ENCODE measurements at places on chromosomes 3 and 15.

GRCh38 chr15:62382046-62382445 is 217.0 kb upstream of the C2CD4B start:
- DNase-seq = no peak

DNA sequence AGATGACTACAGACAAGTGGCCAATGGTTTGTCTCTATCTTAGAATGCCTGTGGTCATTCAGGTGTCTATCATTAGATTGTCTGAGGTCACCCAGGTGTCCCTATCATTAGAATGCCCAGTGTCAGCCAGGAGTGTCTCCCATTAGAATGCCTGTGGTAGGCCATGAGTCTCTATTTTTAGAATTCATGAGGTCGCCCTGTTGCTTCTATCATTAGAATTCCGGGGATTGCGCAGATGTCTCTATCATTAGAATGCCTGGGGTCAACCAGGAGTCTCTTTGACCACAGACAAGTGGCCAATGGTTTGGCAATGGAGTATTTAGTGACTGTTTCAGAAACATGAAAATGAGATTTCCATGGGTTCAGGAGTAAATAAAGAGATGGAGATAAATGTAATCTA is 7.6 kb downstream of the RTP2 start:
- no peak for DNase-seq

- no peak for DNase-seq
Measured at GRCh38 chr3:17775073-17775472, 32.6 kb upstream of the TBC1D5 start.

GRCh38 chr3:8470801-8471200 is 30.8 kb upstream of the LMCD1 start:
- no peak for DNase-seq

GRCh38 chr3:16600780-16601536 is 4.3 kb downstream of the DAZL start:
- peak; percentile 57 for DNase-seq

DNA sequence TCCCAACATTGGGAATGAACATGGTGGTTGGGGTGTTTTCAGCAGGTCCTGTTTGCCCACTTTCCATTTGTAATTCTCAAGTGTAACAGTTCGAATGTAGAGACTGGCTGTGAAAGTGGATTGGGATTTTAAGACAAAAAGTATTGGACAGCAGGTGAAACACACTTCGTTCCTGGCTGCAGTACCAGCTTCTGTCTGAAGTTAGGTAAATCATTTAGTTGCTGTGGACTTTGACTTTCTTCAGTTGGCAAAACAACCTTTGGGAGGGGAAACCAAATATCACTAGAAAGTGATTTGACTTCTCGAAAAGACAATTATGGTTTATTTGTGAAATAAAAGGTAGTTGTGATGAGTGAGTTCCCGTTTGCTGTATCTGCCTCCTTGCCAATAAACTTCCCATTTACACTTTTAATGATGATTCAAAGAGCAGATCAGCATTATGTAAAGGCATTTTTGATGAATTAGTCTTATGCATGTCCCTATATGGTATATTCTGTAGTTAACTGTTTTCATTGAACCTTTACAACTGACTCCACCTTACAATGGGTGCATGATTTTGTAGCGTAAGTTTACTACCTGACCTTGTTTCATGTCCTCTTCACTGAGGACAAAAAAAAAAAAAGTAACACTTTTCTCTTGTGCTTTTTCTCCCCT is 34.0 kb downstream of the FNDC3B start:
- no peak for DNase-seq

DNA sequence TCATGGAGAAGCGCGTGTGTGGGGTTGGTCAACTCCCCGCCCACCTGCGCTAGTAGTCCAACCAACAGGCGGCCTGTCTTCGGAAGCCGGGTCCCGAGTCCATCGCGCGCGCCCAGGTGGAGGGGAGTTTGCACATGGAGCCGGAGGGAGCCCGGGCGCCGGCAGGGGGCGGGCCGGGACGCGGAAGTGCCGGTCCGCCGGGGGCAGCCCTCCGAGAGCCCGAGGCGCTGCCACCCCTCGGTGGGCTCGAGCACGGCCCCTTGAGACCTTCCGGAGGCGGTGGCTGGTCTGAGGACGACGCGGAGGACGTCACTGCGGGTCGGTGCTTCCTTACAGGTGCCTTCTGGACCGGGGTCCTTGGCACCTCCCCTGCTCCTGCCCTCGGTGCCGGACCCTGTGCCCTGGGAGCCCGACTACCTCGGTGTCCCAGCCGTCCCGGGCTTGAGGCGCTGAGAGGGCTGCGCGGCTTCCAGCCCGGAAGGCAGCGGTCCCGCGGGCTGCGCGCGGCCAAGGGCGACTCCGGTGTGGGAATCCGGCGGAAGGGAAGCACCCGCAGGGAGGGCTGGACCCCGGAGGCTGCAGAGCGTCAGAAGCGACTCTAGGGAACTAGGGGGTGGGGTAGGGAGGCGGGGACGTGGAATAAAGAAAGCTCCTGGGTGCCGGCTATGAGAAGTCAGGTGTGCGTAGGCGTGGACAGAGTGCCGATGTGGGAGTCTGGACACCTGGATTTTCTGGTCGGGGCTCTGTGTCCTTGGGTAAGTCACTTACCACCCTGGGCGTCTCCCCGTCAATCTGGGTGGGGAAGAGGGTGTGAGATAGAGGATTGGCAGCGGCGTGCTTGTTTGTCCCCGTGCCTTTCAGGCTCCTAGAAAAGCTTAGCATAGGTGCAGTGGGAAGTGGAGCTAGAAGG is 212.3 kb downstream of the FGF12 start:
- no peak for DNase-seq

- DNase-seq = no peak
Measured at GRCh38 chr3:149609595-149609994, 48.2 kb downstream of the WWTR1 start.

- no peak for DNase-seq
Measured at GRCh38 chr15:49467746-49468480, 44.9 kb downstream of the FGF7 start.

DNA sequence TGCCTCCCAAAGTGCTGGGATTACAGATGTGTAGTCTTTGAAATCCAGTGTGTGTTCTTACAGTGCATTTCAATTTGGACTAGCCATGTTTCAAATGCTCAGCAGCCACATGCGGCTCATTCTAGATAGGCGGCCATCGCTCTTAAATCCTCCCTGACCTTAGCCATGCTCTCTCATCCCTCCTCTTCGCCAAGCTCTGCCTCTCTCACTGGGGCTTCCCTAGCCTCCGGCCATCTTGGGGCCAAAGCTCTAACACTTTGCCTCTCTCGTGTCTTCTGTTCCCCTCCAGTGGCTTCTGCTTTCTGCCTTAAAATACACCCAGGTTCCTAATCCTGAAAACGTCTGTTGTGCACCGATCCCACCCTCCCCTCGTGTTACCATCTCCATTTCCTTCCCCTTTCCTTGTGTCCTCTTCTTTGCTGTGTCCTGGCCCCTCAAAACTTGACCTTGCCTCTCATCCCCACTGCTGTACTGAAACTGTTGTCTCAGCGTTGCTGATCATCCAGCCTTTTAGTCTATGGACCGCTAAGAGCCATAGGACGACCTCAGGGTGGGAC is 1.4 kb upstream of the GHRL start:
- DNase-seq = no peak

DNA sequence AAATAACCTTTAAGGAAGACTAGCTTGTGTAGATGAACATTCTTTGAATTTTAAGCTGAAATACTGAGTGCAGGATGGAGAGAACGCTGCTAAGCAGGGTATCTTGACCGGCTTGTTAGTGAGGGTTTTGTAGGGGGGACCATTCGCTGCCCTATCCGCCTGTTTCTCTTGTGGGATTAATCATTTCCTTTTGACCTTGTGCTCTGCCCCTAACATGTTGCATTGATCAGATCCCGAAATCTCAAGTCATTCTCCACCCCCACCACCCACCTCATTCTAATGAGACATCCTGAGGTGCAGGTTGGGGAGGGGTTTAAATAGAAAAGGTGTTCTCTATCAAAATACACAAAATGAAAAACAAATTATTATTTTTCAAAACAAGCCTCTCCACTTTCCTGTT is 32.8 kb downstream of the TRIM71 start:
- DNase-seq = no peak

DNA sequence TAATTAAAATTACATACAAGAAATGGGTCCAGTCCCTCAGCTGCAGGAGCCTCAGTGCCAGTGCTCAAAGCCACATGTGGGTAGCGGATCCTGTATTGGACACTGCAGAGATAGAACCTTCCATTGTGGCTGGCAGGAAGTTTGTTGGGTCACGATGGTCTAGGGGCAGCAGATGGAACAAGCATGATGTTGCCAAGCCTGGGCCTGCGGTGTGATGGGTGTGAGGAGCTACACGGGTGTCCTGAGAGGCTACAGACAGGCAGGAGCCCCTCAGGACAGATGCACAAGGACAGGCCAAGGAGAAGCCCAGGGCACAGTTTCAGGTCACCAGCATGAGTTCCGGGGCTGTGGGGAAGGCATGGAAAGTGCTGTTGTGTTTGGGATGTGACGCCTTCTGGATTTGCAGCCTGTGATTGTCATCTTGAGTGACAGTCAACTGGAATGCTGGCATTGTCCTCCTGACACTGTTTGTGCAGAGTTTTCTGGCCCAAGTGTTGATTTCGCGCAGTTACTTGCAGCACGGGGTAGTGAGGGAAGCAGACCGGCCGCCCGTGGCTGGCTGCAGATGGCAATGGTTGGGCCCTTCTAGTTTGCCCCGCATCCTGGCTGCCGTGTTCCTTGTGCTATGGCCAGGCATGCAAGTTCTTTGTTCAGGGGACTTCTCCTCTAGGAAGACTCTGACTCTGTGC is 177.1 kb downstream of the NSMCE3 start:
- DNase-seq = no peak

DNA sequence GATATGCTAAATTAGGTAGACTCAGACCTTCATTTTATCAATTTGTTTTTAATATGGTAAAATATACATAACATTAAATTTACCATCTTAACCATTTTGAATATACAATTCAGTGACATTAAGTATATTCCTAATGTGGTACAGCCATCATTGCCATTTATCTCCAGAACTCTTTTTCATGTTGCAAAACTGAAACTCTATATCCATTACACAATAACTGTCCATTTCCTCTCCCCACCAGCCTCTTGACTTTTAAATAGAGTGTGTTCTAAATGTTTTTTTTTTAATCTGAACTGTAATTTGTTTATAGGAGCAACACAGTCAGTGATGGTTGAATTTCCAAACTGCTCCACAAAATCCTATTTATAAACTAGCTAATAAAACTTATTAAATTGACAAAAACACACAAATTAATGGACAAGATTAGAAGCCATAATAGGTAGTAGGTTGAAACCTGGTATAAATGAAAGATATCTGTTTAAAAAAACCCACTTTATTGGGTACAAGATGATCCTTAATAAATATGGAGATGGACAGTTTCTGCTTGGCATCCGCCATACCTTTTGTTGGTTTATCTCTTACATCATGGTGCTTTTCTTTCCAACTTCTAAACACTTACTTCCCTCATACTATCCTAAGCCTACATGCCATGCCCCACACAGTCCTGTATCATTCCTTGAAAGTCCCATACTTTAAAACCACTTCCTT is 142.4 kb downstream of the ZPLD1 start:
- no peak for DNase-seq

DNA sequence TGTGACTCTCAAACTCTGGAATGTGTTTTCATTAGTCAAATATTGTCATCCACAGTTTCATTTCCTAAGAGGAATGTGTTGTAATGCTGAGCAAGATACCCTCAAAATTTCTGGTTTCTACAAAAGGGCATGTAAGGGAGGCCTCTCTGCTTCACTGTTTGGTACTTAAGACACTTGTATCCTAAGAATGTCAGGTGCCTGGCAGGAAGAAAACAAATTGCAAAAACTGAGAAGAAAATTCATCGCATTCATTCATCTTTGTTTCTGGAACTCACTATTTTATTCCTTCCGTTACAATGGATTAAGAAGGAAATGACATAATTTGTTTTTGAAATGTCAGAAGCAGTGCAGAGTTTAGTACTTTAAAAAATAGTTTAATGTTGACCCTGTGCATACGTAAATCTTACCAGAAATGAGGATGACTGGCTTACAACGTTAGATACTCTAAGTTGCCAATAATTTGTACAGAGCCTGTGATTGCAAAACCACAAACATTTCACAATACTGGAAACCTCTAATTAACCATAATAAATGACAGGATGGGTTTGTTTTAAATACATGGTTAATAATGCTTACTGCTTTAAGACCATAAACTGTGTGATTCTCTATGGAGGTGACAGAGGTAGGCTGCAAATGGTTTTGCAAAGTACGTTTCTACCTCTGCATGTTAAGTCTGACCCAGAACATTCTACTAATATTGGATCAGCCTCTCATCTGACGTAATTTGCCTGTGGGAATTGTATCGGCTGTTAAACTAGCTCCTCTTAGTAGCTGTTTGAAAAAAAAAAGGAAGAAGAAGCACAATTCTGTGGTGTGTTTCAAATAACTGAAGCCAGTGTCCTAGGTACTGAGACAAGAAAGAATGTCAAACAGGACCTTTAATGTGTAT is 477.8 kb downstream of the RBMS3 start:
- no peak for DNase-seq

DNA sequence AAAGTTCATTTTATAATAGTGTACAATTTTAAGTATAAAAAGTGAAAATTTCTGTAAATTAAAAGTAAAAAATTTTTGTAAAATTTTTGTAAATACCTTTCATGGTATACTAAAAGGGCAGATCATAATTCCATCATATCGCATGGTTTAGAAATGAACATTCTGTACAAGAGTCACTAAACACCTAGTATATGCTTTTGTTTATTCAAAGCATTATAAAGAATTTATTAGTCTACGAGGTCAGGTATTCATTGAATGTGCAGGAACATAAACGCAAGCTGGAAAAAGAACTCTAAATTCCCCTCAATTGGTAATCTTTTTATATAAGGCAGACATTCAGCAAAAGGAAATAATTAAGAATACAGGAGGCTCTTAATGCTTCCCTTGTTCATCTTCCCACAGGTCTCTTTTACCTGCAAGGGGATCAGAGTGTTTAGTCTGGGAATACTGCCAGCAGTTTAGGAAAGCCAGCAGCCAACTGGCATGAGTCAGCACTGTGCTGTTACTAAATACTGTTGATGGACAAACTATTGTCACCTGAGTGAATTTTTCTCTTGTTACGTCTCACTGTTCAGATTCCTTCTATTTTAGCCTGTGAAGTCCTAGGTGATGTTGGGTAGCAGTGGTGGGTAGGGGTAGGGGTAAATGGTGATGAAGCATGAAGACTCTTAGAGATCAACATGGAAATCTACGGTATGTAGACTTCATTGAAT is 70.1 kb downstream of the UQCC5 start:
- DNase-seq = no peak

DNA sequence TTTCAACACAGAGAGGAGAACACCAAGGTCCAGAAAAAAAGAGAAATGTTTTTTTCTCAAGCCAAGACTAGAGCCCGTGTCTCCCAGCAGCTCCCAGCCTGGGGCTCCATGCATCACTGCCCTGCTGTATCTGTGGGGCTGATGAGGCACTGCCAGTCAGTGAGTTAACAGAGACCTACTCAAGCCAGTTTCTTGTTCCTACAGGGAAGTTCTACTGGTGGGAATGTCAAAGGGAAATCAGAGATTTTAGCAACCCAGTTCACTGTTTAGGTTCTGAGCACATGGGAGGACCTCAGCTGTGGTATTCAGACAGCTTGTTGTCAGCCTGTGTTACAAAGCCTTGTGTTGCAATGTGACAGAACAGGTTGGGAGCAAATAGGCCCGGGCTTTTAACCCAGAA is 234.3 kb downstream of the TLE3 start:
- DNase-seq = no peak

Measured in stimulated activated CD8-positive, alpha-beta memory T cell treated with anti-CD3 and anti-CD28 coated beads, Interleukin-7, amount 100 ng/mL, for 1 hour (primary cell).